Amniotic epithelial cell (primary cell): ENCODE measurements at places on chromosomes 13 and 19.

- DNase-seq: no peak
These were observed 19.6 kb downstream of the MOB3A start for GRCh38 chr19:2076526-2076944.

GRCh38 chr13:94535231-94535630 lies 55.7 kb upstream of the DCT start:
- no peak for DNase-seq

DNA sequence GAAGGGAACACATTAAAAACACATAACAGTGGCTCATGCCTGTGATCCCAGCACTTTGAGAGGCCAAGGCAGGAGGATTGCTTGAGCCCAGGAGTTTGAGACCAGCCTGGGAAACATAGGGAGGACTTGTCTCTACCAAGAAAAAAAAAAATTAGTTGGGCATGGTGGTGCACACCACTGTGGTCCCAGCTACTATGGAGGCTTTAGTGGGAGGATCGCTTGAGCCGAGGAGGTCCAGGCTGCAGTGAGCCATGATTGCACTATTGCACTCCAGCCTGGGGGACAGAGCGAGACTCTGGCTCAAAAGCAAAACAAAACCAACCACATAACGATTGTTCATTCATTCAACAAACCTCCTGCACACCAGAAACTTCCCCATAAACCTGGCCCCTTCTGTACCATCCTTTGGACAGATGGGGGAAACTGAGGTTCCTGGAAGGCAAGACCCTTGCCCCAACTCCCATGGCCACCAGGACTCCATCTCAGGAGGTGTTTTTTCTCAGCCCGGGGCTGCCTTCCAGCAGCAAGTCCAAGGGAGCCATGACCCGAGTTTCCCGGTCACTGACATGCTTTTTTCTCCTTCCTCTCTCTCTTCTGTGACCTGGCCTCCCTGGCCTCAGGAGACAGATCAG lies 4.3 kb downstream of the FOSB start:
- DNase-seq: no peak

- DNase-seq: peak; percentile 26
These were observed 348.8 kb downstream of the SPRY2 start for GRCh38 chr13:79992111-79992510.

DNA sequence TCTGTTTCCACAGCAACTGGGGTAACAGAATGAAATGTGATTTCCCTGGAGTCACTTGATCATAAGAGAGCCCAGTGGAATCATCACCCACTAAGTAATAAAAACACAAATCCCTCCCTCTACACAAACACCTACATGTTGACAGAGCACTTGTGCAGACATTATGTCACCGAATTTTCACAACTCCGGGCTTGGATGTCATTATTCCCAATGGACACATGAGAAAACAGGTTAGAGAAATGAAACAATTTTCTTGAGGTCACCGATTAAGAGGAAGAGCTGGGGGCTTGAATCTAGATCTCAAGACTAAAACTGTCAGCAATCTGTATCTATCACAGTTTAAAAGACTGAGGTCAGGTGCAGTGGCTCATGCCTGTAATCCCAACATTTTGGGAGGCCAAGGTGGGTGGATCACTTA lies 3.1 kb downstream of the XRCC1 start:
- DNase-seq: no peak

- no peak for DNase-seq
These were observed 244.0 kb downstream of the DCLK1 start for GRCh38 chr13:35887115-35887666.

DNA sequence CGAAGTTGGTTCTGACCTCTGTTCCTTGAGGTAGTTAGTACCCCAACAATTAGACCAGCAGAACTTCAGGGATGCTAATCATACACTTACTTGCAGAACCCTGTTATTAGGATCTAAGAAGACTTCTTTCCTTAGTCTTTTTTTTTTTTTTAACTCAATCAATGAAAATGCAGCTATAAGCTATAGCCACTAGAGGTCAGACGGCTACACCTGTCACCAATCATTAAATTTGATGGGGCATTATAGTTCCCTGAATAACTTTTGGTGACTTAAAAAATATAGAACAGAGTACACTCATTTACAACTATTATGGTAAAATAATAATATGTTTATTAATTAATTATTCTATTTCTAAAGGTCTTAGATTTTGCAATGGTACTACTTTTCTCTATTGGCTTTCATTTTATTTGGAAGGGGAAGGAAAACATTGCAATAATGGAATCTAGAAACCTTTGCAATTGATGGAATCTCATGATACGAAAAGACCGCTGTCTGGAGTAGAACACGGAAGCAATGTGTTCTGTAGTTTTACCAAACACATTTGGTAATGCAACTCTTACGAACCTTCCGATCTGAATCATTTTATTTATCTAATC lies 483.2 kb downstream of the DIAPH3 start:
- peak; percentile 15 for DNase-seq

- DNase-seq: no peak
These were observed 275.4 kb downstream of the DNAJC15 start for GRCh38 chr13:43298816-43299215.

DNA sequence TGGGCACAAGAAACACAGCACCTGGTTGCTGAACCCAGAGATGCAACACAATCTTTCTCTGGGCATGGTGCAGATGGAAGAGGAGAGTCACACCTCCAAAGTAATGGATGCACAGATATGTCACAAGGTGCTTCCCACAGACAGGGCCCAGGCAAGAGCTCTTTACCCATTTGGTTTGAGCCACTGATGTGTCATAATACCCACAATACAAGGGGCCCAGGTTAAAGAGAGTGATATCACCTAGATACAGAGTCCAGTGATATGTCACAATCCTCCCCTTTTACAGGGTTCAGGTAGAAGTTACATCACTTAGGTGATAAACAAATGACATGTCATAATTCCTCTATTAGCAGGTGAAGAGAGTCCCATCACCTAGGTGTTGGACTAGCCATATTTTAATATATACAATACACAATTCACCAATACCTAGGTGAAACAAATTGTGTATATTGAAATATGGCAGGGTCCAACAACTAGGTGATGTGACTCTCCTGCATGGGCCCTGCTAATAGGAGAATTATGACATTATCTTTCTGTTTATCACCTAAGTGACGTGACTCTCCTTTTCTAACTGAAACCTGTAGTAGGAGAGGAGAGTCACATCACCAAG lies 5.6 kb upstream of the ZNF43 start:
- DNase-seq: no peak

- DNase-seq: no peak
These were observed 5.3 kb upstream of the TCF3 start for GRCh38 chr19:1657746-1658145.

- no peak for DNase-seq
These were observed 25.4 kb downstream of the POP4 start for GRCh38 chr19:29631450-29631849.

GRCh38 chr13:90232291-90232690 lies 1115.2 kb upstream of the MIR17HG start:
- peak; percentile 52 for DNase-seq

- DNase-seq: no peak
These were observed 37.2 kb downstream of the IER2 start for GRCh38 chr19:13187419-13187818.

- DNase-seq: peak; percentile 50
These were observed 39.3 kb downstream of the LMO7 start for GRCh38 chr13:75675421-75675820.

DNA sequence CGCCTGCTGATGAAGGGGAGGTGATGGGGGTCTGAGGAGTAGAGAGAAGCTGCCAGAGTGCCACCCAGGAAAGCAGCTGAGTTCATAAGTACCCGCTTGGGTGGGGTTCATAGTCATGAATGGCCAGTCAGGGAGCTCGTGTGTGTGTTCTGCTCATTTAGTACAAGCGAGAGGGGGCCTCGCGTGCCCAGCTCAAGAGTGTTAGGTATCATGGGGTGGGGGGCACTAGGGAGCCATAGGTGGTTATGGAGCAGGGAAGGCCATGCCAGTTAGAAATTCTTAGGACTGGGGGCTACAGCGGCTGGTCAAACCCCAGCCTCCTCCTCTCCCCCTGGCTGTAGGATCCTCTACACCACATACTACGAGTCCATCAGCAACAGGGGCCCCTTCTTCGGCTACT lies 46.8 kb downstream of the CD320 start:
- no peak for DNase-seq

- peak; percentile 98 for DNase-seq
These were observed 384.3 kb downstream of the EFNB2 start for GRCh38 chr13:106151056-106151699.

DNA sequence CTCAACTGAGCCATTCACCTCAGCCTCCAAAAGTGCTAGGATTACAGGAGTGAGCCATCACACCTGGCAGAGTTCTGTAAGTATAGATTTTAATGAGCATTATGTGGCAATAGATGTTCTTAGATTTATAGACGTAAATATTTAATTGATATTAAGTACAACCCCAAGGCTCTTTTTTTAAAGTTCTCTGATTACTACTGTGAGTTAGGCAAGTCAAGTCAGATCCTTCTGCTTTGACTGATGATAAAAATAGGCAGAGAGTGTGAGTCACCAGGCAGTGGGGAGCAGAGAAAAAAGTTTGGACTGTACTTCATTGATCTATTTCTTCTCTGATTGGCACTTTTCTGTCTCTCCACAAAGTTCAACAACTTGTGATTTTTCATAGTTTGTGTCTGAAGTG lies 1379.9 kb downstream of the UQCRFS1 start:
- DNase-seq: no peak

DNA sequence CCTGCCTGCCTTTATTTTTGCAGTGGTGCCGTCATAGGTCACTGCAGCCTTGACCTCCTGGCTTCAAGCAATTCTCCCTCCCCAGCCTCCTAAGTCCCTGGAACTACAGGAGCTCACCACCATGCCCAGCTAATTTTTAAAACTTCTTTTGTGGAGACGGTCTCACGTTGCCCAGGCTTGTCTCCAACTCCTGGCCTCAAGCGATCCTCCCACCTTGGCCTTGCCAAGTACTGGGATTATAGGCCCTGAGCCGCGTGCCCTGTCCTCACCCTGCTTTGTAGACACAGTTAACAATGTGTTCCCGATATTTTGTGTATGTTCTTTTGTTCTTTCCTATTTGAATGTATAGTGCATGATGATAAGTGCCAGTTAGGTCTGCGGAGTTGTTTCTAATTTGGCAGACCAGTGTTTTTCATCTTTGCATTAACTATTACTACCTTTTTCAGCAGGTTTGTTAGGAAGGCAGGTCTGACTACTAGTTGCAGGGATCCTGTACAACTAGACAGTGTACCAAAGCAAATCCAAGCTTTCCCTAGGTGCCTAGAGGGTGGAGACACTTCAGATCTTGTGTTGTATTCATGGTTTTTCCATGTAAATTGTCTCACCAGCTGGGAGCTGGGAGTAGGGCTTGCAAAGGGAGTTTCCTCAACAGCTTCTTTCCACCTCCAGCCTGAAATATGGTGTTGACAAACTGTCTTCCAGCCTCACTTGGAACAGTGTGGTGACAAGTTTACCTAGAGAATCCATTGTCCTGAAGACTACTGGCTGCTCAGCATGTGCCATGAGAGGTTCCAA lies 9.5 kb upstream of the WTIP start:
- no peak for DNase-seq

DNA sequence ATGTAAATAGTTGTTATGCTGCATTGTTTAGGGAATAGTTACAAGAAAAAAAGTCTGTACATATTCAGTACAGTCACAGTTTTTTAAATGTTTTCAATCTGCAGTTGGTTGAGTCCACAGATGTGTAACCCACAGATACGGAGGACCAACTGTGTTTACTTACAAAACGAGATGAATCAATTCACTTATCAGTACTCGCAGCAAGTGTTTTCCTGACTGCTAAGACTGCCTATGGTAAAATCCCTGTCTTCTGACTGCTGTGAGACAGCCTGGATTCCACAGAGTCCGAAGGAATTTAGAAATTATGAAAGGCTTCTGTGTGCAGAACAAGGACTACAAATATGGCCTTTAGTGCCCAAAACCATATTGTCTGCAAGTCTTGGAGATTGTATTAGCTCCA lies 45.7 kb upstream of the C1QTNF9 start:
- DNase-seq: peak; percentile 93

GRCh38 chr19:8302357-8302691 lies 5.8 kb downstream of the CD320 start:
- DNase-seq: no peak

- peak; percentile 15 for DNase-seq
These were observed 249.2 kb downstream of the DIAPH3 start for GRCh38 chr13:59914556-59914955.

DNA sequence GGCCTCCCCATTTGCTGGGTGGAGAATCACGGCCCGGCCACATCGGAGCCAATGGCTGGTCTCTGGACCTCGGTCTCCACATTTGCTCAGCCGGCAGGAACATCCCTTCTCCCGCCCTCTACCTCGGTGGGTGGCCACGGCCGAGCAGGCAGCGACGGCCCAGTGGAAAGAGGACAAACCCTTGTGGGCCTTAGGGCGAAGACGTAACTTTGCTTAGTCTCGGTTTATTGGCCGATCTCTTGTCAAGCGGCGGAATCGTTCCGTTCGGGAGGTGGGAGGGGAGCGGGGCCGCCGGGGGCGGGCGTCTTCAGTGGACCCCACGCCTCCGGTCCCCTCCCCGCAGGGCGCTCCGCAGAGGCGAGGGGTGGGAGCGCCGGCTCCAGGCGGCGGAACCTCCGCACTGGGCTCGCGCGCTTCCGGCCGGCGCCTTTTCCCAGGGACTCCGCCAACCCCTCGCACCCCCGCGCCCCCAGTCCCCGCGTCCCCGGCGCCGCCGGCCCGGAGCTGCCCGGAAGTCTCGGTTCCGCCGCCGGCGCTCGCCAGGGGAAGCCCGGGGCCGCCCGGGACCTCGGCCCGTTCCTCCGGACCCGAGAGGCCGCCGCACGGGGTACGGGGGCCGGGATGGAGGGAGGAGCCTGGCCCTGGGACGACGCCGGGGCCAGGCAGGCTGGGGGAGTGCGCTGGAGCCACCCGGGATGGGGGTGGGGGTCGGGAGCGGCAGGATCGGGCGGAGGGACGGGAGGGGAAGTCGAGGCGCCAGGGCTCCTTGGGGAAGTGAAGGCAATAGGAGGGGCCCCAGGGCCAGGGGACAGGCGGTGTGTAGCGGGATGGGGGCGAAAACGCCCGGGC lies at the start of gene ZNF580:
ZNF580 (plus strand) TSS at position 426 of the 849 bp plus-strand sequence. CDS start 1,507 bp downstream, outside the sequence.
- DNase-seq: peak; percentile 85

DNA sequence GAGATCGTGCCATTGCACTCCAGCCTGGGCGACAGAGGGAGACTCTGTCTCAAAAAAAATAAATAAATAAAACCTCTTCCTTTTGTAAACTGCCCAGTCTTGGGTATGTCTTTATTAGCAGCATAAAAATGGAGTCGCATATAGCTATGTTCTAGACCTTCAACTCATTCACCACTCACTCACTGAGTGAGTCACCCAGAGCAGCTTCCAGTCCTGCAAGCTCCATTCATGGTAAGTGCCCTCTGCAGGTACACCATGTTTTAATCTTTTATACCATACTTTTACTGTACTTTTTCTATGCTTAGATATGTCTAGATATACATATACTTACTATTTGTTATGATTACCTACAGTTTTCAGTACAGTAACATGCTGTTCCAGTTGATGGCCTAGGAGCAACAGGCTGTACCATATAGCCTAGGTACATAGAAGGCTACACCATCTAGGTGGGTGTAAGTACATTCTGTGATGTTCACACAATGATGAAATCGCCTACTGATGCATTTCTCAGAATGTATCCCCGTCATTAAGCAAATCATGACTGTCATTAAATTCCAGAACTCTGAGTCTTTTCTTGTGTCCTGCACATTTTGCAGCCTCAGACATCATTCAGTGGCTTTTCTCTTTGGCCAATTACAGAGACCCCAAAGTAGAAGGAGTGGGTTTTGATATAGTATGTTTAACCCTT lies 13.7 kb upstream of the FARP1 start:
- peak; percentile 45 for DNase-seq
